Fibroblast of lung (primary cell): ENCODE measurements at places on chromosomes 13 and 19. TPM values are rescaled to one million over a fixed set of nuclear protein-coding genes. Genes with fewer than 3 reads are reported as not detected.

GIPC1 gene
- 80.1 and 129 TPM in 2 replicates for total RNA-seq

SPC24 gene
- total RNA-seq = 3.9 and 32.0 TPM in 2 replicates

C19orf73 gene
- 0.51 and 0.83 TPM in 2 replicates for total RNA-seq

ARHGAP35 gene
- total RNA-seq = 37.5 and 47.6 TPM in 2 replicates

SELENOV gene
- not detected in 2 replicates for total RNA-seq

ZNF880 gene
- total RNA-seq = 24.8 and 25.9 TPM in 2 replicates

RNF113B gene
- not detected in 2 replicates for total RNA-seq

FPR3 gene
- total RNA-seq = under 0.01 TPM in 1 of 2 replicates, not detected in the other

MCEMP1 gene
- not detected in 2 replicates for total RNA-seq

RFPL4AL1 gene
- total RNA-seq = not detected in 2 replicates

CRB3 gene
- 0.17 TPM in 1 of 2 replicates, not detected in the other for total RNA-seq

ZNF442 gene
- total RNA-seq = 2.3 and 5.1 TPM in 2 replicates

DPY19L3 gene
- total RNA-seq = 17.5 and 18.8 TPM in 2 replicates

UBE2L5 gene
- total RNA-seq = not detected in 2 replicates
